PC-3 (cell line): ENCODE measurements at places on chromosomes 6 and 20. TPM values are rescaled to one million over a fixed set of nuclear protein-coding genes. Genes with fewer than 3 reads are reported as not detected.
A peak's percentile ranks its signal among the peaks of the same experiment; 100 is the strongest.

DNA sequence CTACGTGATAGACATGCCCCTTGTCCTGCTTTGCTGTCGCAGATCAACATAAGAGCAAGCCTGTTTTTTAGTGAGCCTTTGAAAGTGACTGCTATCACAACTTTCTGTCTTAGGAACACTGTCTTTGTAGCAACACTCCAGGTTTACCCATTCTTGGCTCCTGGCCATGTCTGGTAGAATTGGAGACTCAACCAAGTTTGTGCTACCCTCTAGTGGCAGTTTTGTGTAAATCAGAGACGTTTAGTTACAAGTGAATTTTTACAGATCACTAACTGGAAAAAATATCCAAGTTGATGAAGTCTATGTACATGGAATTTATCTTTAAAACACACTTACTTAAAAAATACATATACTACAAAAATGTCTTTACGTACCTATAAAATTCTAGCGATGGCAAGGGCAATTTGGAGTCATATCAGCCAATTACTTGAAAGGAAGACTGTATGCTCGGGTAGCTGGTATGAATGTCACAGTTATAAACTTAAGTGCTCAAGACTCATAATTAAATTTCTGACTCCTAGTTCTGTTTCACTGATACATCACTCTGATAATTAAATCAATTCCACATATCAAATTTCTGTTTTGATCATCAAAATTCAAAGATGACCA is 101.4 kb downstream of the ADGB start:
- H3K4me1 ChIP-seq, result no peaks in the 10 kb centered on the region
- DNase-seq, result peak; percentile 83
- H3K27ac ChIP-seq, result no peak overlapping the region
- H3K4me3 ChIP-seq, result no peak overlapping the region
- H3K36me3 ChIP-seq, result no peaks in the 10 kb centered on the region

- no peak overlapping the region for H3K4me3 ChIP-seq
- no peak for DNase-seq
- peaks cover 3% of the 10 kb centered on the region; the same call in 1 of the 2 replicates for H3K36me3 ChIP-seq
Observed at GRCh38 chr6:143961886-143962878, 45.9 kb downstream of the PLAGL1 start.

- H3K27me3 ChIP-seq, result no peaks in the 10 kb centered on the region
- no peak overlapping the region for H3K27ac ChIP-seq
Observed at GRCh38 chr6:25301362-25301761, 22.2 kb downstream of the CARMIL1 start.

GRCh38 chr6:15518057-15518456 is 144.8 kb downstream of the DTNBP1 start:
- no peaks in the 10 kb centered on the region for H3K27me3 ChIP-seq
- H3K36me3 ChIP-seq, result peaks cover 8% of the 10 kb centered on the region
- H3K27ac ChIP-seq, result no peak overlapping the region

- no peaks in the 10 kb centered on the region for H3K36me3 ChIP-seq
- H3K4me3 ChIP-seq, result no peak overlapping the region
- no peak overlapping the region for H3K27ac ChIP-seq
- peaks cover 4% of the 10 kb centered on the region; the same call in 1 of the 2 replicates for H3K4me1 ChIP-seq
- DNase-seq, result no peak
Observed at GRCh38 chr6:147947521-147947920, 395.1 kb upstream of the SASH1 start.

DNA sequence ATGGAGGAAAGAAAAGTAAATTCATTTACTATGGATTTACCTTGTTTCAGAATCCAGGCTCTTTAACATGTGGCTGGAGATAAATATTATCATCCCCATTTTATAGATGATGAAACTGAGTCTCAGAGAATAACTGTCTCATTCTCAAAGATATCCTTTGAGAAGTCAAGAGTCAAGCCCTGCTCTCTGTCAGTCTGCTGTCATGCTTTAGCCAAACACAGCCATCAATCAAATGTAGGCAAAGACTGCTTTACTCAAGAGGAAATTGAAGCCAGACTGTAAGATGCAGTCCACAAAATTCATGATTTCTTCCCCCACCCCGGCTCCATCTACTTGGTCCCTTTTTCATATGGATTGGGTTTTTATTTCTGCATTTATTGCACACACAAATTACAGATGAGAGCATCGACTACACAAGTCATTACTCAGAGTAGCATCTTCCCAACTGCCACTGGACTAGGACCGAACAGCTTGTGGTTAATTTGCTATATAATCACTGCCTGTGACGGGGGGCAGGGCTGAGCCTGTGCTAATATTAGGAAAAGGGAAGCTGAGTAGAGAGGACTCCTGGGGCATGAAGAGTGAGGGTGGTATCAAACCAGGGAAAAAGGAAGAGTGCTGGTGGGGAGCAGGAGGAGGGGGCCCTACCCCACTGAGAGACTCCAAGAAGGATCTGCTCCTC is 102.7 kb upstream of the TOP1 start:
- no peaks in the 10 kb centered on the region for H3K4me1 ChIP-seq
- no peak overlapping the region for H3K27ac ChIP-seq
- peaks cover 42% of the 10 kb centered on the region for H3K27me3 ChIP-seq
- no peak for DNase-seq
- H3K4me3 ChIP-seq, result no peak overlapping the region

- no peaks in the 10 kb centered on the region for H3K27me3 ChIP-seq
- DNase-seq, result no peak
- H3K4me3 ChIP-seq, result no peak overlapping the region
- H3K36me3 ChIP-seq, result no peaks in the 10 kb centered on the region
- no peak overlapping the region for H3K27ac ChIP-seq
Observed at GRCh38 chr20:62837790-62838127, 20.9 kb downstream of the COL9A3 start.

DNA sequence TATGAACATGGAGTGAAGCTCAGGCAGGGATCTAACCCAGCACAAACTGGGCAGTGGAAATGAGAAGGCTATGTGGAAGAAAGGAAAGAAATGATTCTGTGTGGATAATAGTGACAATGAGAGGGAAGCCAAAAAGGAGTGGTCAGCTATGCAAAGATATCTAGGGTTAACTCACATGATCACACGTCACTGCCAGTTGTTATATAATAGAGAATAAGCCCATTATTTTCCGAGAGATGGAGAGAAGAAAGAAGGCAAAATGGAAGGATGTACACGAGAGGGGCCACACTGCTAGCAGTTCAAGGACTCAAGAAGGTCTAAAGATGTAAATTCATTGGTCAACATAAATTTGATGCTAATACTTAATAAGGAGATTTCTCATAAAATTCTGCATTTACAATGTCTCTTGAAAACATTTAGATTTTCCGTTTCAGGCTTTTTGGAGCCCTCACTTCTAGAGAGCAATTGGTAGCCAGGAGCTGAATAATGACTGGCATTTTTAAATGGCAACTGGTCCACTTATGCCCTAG is 18.8 kb upstream of the RCAN2 start:
- no peaks in the 10 kb centered on the region for H3K4me1 ChIP-seq
- H3K27me3 ChIP-seq, result peaks cover 33% of the 10 kb centered on the region
- H3K4me3 ChIP-seq, result no peak overlapping the region

DNA sequence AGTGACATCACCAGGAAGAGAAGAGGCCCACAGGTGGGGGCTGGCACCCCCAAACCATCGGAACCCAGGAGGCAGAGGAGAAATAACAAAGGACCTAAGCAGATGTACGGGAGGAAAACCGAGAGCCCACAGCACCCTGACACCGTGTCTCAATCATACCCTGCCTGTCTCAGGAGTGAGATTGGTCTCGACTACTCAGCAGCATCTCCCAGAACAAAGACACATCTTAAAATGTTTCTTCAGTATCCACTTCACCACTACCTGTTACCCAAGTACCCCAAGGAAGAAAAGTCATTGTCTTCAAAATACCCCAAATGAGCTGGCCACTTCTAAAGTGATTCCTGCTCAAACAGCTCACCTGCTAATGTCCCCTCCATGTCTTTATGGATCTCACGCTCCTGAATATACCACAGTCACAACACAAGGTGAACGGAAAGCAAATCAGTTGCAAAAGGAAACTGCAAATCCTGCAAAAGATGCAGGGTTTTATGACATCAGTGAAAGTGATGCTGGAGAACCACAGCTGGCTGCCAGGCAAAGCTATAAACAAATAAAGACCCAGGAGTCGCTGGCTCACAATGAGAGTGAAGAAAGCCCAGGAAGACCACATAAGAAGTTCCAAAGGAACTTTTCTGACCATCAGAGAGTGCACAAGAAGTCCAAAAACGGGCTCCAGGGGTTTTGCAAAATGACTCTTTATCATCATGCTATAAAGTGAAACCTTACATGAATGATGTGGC is 44.1 kb downstream of the PREX1 start:
- no peak overlapping the region for H3K4me3 ChIP-seq
- no peaks in the 10 kb centered on the region for H3K27me3 ChIP-seq
- no peak overlapping the region for H3K27ac ChIP-seq
- no peaks in the 10 kb centered on the region for H3K36me3 ChIP-seq
- peaks cover 5% of the 10 kb centered on the region for H3K4me1 ChIP-seq
- no peak for DNase-seq

- no peak overlapping the region for H3K4me3 ChIP-seq
- H3K27me3 ChIP-seq, result no peaks in the 10 kb centered on the region
- DNase-seq, result no peak
- no peaks in the 10 kb centered on the region for H3K4me1 ChIP-seq
Observed at GRCh38 chr6:91653076-91653723, 1066.3 kb upstream of the MAP3K7 start.

GRCh38 chr20:36957875-36958667 is 6.6 kb upstream of the SAMHD1 start:
- no peak overlapping the region for H3K27ac ChIP-seq
- H3K27me3 ChIP-seq, result no peaks in the 10 kb centered on the region
- DNase-seq, result no peak
- H3K4me1 ChIP-seq, result no peaks in the 10 kb centered on the region

- no peaks in the 10 kb centered on the region for H3K36me3 ChIP-seq
- no peak overlapping the region for H3K27ac ChIP-seq
- peaks cover 23% of the 10 kb centered on the region for H3K4me1 ChIP-seq
Observed at GRCh38 chr6:116036885-116037284, 23.8 kb downstream of the FRK start.

GRCh38 chr20:16744178-16744807 is 3.9 kb upstream of the OTOR start:
- no peaks in the 10 kb centered on the region for H3K4me1 ChIP-seq
- peaks cover 22% of the 10 kb centered on the region for H3K36me3 ChIP-seq
- no peak overlapping the region for H3K27ac ChIP-seq
- H3K4me3 ChIP-seq, result no peak overlapping the region

GRCh38 chr6:65776332-65776731 is 69.3 kb upstream of the EYS start:
- H3K27me3 ChIP-seq, result no peaks in the 10 kb centered on the region
- no peaks in the 10 kb centered on the region for H3K4me1 ChIP-seq
- no peak overlapping the region for H3K4me3 ChIP-seq
- DNase-seq, result peak; percentile 27
- no peaks in the 10 kb centered on the region for H3K36me3 ChIP-seq
- H3K27ac ChIP-seq, result no peak overlapping the region

- H3K4me1 ChIP-seq, result peaks cover 24% of the 10 kb centered on the region
- no peak overlapping the region for H3K4me3 ChIP-seq
- DNase-seq, result peak; percentile 77
- H3K27me3 ChIP-seq, result no peaks in the 10 kb centered on the region
Observed at GRCh38 chr6:85490516-85491248, 40.8 kb downstream of the NT5E start.

DNA sequence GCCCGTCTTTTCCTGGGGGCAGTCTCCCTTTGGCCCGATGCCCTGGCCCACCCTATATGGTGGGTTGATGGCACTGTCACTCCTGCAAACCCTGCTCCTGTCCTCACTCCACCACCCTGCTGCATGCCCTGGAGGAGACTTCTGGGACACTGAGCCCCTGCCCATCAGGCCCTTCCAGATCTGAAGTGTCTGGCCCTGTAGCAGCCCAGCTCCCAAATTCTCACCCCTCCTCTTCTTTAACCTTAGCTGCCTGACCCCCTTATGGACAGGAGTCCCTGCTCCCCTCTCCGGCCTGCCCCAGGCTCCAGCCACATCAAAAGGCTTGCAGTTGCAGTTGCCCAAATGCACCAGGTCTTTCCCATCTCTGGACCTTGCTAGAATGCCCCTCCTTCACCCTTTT is 20.8 kb upstream of the SLC32A1 start:
- no peak overlapping the region for H3K4me3 ChIP-seq
- H3K27me3 ChIP-seq, result peaks cover 76% of the 10 kb centered on the region
- H3K27ac ChIP-seq, result no peak overlapping the region
- DNase-seq, result no peak

- H3K36me3 ChIP-seq, result no peaks in the 10 kb centered on the region
- DNase-seq, result no peak
- H3K4me1 ChIP-seq, result peaks cover 11% of the 10 kb centered on the region
Observed at GRCh38 chr6:44024574-44025219, 102.6 kb downstream of the MRPL14 start.

GRCh38 chr20:22512911-22513489 is 71.4 kb downstream of the FOXA2 start:
- no peak overlapping the region for H3K4me3 ChIP-seq
- H3K27me3 ChIP-seq, result no peaks in the 10 kb centered on the region
- no peak for DNase-seq
- peak overlapping the region; percentile 75 for H3K27ac ChIP-seq

GRCh38 chr6:6657085-6657819 is 68.7 kb downstream of the LY86 start:
- peak overlapping the region; percentile 19; the same call in 1 of the 2 replicates for H3K27ac ChIP-seq
- H3K27me3 ChIP-seq, result 0 out of 2 replicates have a peak, but pooled peaks cover 10% of the 10 kb centered on the region
- H3K36me3 ChIP-seq, result no peaks in the 10 kb centered on the region

DNA sequence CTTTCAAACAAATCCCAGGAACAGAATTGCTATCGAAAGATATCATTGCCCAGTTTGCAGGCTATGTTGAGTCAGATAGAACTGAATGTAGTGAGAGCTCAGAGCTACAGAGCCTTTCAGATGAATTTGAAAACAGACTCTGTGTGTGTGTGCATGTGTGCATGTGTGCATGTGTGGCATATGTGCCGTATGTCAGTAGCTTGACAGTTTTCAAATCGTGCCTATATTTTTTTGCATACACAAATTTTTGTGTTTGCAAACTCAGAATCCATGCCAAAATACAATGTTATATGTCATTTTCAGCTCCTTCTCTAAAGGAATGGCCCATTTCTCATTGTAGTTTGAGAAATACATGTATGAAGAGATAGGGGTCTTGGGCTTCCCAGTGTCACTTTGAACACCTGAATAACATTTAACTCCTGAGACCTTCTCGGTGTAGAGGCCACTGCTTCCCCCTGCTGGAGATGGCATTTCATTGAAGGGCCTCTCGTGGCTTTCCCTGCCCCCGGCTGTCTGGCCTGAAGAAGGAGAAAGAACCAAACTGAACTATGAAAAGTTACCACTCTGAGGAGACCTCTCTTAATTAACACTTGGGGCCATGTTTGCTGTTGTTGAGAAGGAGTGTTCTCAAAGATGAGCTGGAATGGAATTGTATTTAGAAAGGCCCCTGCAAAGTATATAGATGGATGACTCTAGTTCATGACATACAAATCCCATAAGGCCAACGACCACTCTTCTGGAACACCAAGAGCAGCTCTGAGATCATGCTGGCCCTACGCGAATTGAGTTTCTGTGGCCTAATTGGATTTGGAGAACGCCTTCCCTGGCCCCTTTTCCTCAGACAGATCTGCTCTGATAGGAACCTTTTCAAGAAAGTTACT is 58.7 kb downstream of the VAPB start:
- DNase-seq, result peak; percentile 86
- H3K36me3 ChIP-seq, result peaks cover 30% of the 10 kb centered on the region
- H3K4me3 ChIP-seq, result no peak overlapping the region
- H3K27ac ChIP-seq, result no peak overlapping the region
- H3K4me1 ChIP-seq, result no peaks in the 10 kb centered on the region
- no peaks in the 10 kb centered on the region for H3K27me3 ChIP-seq

The EYA2 gene
- 0.29 and 0.33 TPM in 2 replicates for total RNA-seq

The CAPN11 gene
- total RNA-seq, result not detected in 2 replicates

The FAM217A gene
- not detected in 2 replicates for total RNA-seq

The TMEM74B gene
- total RNA-seq, result 6.3 and 18.4 TPM in 2 replicates

The POU5F1 gene
- total RNA-seq, result not detected in 2 replicates

The ANKRD66 gene
- not detected in 2 replicates for total RNA-seq

The GMNN gene
- total RNA-seq, result 44.6 and 57.4 TPM in 2 replicates

The MCCD1 gene
- not detected in 2 replicates for total RNA-seq

The SLC13A3 gene
- not detected in 2 replicates for total RNA-seq

The KCNQ5 gene
- total RNA-seq, result 0.17 TPM in 1 of 2 replicates, not detected in the other

The BHLHE23 gene
- total RNA-seq, result not detected in 2 replicates

The HLA-DQB2 gene
- not detected in 2 replicates for total RNA-seq
